NCI-H524 (cell line): ENCODE measurements at places on chromosomes 4 and X.

GRCh38 chrX:14509325-14510057 is 19.8 kb upstream of the GLRA2 start:
- DNase-seq, result no peak

DNA sequence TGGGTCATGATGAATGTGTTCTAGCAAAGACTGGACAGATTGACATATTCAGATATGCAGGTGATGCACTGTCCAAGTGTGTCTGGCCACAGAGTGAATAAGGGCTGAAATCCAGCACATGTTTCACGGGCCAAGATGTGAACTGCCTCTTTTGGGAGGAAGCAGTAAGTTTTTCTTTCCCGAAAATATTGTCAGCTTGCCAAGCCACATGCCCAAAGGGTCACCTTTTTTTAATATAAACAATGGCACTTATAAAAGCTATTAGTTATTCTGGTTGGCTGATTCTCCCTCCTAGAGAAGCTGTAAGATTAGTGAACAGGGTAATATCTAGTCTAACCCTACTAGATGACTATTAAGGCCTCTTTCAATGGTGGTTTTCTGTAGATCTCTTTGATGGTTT is 1.5 kb upstream of the EDNRA start:
- no peak for DNase-seq

DNA sequence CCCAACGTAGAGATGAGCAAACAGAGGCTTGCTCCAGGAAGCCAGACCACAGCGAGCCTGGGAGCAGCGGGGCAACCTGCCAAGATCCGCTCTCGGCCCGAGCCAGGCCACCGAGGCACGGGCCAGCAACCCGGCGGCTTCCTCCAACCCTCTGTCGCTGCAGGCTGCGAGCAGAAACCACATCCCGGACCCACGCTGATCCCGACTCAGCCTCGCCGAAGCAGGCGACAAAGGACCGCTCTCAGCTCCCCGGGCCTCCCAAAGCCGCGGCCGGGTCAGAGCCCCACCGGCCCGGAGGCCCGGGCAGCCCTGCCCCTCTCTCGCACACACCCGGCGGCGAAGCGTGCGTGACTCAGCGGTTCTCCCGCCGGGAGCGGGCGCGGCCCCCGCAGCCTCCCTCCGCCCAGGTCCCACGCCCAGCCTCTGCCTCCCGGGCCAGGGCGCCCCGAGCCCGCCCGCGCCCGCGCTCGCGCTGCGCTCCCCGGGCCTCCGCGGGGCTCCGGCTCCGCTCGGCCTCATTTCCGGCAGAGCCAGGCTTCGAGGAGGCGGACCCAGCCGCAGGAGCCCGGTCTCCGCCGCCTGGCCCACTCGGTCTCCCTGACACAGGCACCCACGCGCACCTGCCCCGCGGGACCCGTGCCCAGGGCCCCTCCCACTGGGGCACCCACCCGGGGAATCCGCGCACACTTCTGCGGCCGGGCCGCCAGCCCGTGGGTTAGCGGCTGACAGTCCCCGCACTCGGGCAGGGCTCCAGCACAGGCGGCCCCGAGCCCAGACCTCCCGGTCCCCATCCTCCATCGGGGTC is 1.7 kb downstream of the PPP2R2C start:
- DNase-seq, result no peak

DNA sequence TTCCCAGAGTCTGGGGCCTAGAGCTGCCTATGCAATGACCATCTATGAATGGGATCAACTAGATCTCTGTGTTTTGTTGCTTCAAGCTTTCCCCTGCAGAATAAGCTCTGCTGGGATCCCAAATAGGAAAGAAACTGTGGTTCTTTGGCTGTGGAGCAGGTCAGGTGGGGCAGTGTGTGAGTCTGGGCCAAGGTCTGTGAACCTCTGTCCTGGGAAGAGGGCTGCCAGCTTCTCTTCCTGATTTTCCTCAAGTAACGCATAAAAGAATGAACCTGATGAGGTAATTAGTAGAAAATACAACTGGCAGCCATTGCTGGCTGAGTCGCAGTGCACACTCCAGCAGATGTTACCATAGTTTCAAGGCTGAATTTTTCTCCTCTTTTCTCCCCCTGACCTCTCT is 4.6 kb upstream of the PIN4 start:
- no peak for DNase-seq

DNA sequence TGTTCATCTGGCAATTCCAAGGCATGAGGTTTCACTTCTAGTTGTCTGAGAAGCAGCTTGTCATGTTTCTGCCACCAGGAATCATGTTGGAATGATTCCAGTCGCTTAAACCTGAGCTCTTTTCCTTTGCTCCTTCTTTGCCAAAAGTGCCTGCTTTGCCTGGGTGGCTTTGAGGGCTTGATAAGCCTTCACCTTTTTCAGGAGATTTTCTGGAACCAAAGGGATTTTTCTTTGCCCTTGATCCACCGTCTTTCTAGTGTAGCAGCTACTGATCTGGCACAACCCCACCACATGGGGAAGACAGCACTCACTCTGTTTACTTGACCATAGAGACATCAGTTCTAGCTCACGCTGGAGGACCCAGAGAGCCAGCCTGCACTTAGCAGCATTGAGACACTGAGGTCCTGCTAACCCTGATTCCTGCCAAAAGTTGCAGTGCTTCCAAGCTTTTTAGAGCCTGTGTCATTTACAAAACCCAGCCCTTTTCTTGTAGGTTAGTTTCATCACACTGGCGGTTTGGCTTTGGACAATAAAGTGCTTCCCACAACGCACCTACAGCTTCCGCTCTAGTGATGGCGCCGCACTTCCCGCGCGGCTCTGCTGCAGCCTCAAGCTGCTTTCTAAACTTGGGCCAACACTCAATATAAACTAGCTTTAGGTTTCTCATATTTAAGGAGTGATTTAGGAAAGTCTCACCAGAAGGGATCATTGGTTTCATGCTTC is 7.3 kb upstream of the CCNI start:
- DNase-seq, result no peak

- DNase-seq, result no peak
Measured at GRCh38 chr4:62571494-62571893, 1371.4 kb downstream of the ADGRL3 start.

DNA sequence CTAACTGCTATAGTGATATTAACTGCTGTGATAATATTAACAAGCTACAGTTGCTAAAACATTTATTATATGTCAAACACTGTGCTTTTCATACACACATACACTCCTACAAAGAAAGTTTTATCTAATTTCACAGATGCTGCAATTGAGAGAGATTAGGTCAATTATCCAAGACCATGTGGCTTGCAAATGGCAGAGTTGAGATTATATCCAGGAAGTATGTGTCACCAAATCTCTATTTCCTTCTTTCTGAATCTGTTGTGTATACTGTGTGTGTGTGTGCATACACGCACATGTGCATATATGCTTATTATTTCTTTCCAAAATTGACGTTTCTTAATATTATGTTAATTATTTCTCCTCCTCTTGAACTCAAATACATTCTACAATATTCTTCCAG is 775.9 kb upstream of the FTHL17 start:
- DNase-seq, result no peak

- DNase-seq, result no peak
Measured at GRCh38 chrX:14590693-14591424, 61.5 kb downstream of the GLRA2 start.

- no peak for DNase-seq
Measured at GRCh38 chrX:115360220-115360781, 70.8 kb downstream of the LUZP4 start.

DNA sequence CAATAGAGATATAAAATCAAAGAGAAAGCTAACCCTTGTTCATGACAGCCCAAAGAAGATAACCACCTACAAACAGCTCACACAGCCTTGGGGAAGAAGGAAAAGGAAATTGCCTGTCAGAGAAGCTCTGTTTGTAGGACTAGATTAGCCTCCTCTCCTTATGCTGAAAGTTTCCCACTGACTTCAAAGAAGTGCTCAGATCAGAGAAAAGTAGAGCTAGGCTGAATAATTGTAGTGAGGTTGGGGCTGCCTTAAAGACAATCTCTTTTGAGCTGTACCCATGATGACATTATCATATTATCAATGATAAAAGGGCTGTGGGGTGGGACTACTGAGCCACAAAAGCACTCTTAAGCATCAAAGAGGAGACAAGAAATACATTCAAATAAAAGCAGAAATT is 223.0 kb upstream of the GALNT7 start:
- DNase-seq, result no peak

GRCh38 chr4:184416913-184417734 is 57.2 kb downstream of the IRF2 start:
- no peak for DNase-seq

DNA sequence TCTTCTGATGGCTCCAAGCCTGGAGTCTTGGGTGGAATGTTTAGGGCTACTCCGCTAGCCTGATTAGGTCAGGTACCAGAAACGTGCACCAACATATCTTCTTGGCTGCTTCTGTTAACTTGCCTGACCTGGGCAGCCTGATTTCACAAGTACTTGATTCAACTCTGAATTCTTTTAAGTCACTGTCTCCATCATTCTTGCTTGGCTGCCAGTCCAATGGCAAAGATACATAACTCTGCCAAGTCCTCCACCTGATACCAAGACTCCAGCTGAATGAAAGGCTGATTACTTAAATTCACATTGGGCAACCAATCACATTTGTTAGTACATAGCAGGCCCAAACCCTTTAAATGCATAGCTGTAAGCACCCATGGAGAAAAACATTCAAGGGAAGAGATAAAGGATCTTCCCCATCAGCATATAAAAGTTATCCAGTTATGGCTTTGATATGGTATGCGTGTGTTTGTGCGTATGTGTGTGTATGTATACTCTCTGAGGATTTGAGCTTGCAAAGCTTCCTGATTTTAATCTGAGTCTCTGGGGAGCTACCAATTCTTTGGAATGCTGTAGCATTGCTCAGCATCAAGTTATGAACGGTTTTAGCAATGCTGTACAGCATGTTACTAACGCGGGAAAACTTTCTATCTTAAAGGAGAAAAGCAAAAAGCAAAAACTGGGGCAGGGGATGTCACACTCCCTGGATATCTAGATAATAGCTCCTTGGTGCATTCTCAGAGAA is 917.2 kb downstream of the DMD start:
- DNase-seq, result no peak

DNA sequence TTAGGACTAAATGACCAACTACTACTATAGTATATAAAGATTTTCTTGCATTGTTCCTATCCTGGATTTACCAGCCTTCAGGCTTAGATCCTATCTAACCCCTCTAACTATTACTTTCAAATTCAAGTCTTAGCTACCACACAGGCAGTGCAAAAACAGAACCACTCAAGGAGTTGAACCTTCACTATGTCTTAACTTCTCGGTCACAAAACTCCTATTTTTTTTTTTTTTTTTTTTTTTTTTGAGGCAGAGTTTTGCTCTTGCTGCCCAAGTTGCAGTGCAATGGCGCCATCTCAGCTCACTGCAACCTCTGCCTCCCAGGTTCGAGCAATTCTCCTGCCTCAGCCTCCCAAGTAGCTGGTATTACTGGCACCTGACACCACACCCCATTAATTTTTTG is 6.3 kb upstream of the FAM200B start:
- no peak for DNase-seq

GRCh38 chrX:73127700-73128241 is 48.5 kb upstream of the PABPC1L2A start:
- DNase-seq, result no peak

GRCh38 chrX:22043872-22044271 is 11.7 kb downstream of the PHEX start:
- no peak for DNase-seq

DNA sequence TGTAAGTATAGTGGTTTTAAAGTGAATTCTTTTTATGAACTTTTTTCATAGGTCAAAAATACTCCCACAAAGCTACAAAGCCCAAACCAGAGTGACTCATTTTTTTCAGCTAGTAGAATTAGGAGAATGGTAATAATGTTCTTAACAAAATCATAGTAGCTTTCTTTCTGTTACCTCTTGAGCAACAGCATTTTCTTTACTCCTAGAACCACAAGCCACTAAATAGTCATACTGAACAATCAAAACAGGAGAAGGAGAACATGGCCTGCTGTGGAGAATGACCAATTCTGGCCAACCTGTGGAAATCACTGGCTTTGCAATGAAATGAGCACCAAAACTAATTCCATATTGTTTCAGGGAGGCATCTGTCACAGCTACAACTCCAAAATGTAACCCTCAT is 112.9 kb downstream of the AMMECR1 start:
- no peak for DNase-seq

- DNase-seq, result no peak
Measured at GRCh38 chrX:29665532-29665931, 549.8 kb upstream of the MAGEB2 start.

DNA sequence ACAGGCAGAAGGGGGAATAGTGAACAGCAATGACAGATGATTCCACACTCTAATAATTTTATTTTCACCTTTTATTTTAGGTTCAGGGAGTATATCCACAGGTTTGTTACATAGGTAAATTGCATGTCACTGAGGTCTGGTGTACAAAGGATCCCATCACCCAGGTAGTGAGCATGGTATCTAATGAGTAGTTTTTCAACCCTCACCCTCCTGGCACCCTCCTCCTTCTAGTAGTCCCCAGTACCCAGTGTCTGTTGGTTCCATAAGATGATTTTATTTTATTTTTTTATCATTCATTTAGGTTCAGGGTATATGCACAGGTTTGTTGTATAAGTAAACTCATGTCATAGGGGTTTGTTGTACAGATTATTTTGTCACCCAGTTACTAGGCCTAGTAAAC is 58.6 kb upstream of the UGT8 start:
- no peak for DNase-seq

DNA sequence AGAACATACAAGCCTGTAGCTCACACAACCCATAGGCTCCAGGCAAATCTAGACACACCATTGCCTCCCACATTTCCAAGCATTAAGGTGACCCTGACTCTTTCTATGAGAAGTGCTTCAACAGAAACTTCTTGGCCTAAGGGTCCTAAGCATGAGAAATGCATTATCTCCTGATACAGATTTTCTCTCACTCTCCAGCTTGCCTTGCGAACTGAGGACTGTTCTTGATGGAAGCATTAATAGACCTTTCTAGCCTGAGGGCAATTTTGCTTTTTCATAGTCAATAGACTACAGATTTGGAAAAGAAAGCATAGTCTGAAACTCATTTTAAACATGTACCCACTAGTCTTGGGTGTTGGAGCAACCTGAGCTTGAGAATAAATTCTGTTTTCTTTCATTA is 1801.3 kb upstream of the PCDH7 start:
- DNase-seq, result no peak

DNA sequence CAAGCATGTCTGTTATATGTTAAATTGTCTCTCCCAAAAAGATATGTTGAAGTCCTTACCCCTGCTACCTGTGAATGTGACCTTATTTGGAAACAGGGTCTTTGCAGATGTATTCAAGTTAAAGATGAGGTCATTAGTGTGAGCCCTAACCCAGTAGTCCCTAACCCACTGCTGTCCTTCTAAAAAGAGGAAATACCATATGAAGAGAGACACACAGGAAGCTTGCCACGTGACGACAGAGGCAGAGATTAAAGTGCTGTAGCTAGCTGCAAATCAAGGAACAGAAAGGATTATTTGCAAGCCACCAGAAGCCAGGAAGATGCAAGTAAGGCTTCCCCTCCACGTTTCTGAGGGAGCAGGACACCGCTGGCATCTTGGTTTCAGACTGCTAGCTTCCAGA is 150.1 kb downstream of the HNRNPD start:
- DNase-seq, result no peak

- DNase-seq, result peak; percentile 70
Measured at GRCh38 chr4:33349376-33349775, 2629.2 kb downstream of the PCDH7 start.
